ENCODE measurements at places on chromosomes 5 and 9.

DNA sequence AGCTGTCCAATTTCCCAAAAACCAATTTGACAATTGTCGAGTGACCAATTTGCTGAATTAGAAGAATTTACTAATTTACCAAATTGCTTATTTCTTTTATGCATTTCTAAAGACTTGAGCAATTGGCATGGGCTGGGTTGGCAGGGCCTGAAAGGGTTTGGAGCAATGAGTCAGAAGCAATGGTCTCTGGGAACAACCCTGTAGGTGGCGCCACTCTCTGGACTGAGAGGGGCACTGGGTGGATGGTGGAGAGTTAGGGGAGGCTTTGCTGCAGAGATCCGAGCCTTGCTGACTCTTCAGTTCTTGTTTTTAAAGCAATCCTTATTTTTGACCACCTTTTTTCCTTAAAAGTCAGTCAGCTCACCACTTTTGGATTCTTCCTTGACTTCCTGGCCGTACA is 71.5 kb upstream of the RPS23 start:
- peak; percentile 23 for DNase-seq

DNA sequence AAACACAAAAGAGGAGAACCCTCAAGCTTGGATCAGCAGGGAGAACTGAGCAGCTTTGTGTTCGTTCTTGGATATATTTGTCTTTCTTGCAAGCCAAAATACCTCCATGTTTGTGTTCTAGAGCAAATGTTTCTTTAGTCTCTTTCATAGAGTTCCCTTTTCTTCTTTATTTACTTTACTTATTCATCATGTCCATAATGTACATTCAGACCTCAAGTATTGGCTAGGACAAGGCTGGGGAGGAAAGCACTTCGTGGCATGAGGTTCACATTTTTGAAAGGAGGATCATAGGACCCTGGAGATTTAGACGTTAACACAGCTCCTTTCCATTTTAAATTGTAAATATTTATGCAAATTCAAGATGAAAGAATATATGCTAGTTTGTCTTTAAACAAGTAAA is 590.2 kb upstream of the MEF2C start:
- no peak for DNase-seq

DNA sequence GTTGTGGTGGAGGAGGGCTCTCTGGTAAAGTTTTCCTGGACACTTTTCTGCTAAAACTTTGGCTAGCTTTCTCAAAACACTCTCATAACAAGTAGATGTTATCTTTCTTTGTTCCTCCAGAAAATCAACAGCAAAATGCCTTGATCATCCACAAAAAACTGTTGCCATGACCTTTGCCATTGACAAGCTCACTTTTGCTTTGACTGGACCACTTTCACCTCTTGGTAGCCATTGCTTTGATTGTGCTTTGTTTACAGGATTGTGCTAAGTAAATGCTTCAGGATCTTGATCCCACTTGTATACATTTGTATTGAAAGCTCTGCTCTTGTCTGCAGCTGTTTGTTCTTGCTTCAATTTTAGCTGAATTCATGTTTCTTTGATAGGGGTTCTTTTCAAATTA is 143.9 kb upstream of the NR3C1 start:
- DNase-seq, result no peak

GRCh38 chr9:17090041-17090440 is 44.8 kb upstream of the CNTLN start:
- DNase-seq, result no peak

GRCh38 chr5:39459907-39460306 is 35.1 kb upstream of the DAB2 start:
- DNase-seq, result no peak

GRCh38 chr9:4299005-4299795 is 668 bp downstream of the GLIS3 start:
- DNase-seq, result no peak

GRCh38 chr5:178304016-178304415 is 71.4 kb upstream of the PHYKPL start:
- no peak for DNase-seq

DNA sequence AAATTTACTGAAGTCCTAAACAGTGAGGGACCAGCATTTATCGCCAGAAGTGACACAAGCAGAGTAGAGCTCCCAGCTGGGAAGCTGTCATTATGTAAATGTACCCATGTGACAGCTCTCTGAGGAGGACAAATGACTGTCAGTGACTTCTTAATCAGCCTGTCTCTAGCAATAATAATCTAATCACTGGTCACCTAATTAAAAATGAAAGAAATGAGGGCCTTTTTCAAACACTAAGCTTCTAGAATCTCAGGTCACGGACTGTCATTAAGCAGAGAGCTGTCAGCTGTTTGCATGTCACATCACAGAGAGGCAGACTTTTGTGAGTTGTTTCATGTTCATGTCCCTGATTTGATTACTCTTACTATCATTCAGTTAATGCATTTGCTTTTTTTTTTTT is 77.9 kb upstream of the FBXL17 start:
- no peak for DNase-seq

GRCh38 chr5:92907938-92908606 is 672.9 kb downstream of the NR2F1-AS1 start:
- DNase-seq, result no peak

GRCh38 chr5:29240379-29240778 is 1953.1 kb upstream of the CDH6 start:
- no peak for DNase-seq

DNA sequence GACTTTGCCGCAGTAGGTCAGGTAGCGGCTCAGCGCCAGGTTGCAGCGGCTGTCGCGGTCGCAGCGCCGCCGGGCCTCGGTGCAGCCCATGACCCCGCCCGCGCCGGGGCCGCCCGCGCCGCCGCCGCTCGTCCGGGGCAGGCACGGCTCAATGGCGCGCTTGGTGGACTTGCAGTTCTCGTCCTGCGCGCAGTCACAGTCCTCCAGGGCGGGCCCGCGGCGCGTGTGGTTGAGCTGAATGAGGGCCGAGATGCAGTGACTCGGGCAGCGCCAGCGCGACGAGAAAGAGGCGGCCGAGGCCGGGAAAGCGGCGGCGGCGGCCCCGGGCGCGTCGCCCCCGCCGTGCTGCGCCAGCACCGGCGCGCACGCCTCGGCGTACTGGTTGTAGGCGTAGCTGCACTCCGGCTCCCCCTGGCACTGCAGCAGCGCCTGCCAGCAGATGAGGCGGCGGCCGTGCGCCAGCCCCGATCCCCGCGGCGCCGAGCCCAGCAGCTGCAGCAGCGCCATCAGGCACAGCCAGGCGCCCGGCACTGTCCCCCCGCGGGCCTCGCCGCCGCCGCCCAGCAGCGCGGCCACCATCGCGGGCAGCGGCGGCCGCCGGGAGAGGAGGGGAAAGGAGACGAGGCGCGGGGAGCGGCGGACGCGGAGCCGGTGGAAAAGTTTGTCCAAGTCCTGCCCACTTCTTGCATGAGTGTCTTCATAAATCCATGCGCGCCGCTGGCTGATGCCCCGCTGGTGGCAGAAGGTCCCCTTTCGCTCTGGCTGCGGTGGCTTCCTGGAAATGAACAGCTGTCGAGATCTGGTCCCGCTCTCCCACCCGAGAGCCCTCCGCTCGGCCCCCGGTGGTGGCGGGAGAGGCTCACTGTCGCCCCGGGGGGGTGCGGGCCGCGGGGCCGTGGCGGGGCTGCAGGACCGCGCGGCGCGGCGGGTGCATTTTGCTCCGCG is 833 bp downstream of the GAS1 start:
- peak; percentile 51 for DNase-seq

DNA sequence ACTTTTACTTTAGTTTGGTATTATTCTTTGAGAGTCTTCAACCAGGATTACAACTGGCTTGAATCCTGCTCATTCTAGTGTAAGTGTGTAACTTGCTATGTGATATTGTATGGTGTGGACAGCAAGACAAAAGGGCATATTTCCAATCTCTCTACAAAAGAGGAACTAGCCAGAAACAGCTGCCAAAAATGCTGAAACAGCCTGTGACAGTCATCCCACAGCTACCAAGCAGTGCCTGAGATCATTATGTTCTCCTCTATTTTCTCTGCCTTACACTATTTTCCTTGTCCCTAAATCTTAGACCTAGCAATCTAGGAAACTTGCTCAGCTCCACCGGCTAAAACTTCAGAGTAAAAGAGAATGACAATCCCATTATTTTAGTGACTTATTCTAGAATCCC is 42.8 kb downstream of the WDR41 start:
- DNase-seq, result no peak

DNA sequence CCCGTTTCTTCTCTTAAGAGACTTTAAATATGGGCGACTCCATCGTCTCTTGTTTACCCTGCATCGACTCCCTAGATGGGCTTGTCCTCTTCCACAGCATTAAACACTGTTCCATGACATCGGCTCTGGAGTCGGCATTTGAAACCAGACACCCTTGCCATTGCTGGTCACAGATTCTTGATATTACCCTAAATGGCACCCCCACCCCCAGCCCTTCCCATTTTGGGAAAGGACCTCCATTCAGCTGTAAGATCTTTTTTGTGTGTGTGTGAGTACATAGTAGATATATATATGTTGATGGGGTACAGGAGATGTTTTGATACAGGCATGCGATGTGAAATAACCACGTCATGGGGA is 51.1 kb upstream of the SH3PXD2B start:
- no peak for DNase-seq

DNA sequence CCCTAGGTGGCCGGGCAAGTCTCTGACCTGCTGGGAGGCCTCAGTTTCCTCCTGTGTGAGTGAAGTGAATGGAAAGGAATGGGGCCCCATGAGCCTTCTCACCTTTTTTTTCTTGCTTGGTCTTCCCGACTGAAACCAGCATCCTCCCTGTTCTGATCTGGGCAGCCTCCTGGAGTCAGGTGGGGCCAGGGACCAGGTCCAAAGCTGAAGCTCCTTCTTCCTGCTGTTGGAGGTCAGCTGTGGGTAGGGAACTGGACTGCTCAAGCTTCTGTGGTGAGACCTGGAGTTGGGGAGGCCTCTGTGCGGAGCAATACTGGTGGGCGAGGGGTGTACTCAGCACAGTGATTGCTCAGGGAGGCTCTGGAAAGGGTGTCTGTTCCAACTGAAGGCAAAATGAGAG is 99.7 kb downstream of the PCSK1 start:
- no peak for DNase-seq

DNA sequence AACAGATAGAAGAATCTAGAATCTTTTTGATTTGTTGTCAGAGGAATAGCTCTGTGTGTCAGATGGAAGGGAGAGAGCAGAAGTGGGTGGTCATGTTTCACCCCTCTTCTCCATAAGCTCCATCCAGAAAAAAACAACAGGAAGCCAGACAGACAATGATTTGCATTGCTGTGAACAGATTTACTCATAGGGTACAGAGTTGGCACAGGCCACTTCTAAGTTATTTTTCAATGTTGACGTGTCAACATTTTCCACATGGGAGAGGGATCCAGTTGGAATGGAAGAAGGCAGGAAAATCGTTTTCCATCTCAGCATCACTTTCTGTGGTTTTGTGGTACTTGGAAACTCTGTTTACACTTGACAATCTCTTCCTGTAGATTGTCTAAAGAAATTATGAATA is 86.7 kb downstream of the INSYN2B start:
- no peak for DNase-seq

DNA sequence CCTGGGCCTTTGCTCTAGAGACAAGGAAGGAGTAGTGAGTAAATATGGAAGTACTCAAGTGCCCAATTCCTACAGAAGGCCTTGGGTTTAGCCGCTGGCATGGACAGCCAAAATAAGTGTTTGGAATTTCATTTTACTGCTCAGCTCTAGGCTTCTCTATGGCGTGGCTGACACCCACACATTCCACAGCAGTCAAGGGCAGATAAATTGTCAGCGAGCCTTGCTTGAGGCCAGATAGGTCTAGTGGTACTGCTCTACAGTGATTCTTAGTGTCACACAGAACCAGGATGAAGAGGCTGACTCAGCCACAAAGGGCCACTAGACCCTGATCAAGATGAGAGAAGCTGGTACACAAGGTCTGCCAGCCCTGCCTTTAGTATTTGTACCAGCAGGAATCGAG is 111.0 kb upstream of the NFIB start:
- DNase-seq, result no peak

DNA sequence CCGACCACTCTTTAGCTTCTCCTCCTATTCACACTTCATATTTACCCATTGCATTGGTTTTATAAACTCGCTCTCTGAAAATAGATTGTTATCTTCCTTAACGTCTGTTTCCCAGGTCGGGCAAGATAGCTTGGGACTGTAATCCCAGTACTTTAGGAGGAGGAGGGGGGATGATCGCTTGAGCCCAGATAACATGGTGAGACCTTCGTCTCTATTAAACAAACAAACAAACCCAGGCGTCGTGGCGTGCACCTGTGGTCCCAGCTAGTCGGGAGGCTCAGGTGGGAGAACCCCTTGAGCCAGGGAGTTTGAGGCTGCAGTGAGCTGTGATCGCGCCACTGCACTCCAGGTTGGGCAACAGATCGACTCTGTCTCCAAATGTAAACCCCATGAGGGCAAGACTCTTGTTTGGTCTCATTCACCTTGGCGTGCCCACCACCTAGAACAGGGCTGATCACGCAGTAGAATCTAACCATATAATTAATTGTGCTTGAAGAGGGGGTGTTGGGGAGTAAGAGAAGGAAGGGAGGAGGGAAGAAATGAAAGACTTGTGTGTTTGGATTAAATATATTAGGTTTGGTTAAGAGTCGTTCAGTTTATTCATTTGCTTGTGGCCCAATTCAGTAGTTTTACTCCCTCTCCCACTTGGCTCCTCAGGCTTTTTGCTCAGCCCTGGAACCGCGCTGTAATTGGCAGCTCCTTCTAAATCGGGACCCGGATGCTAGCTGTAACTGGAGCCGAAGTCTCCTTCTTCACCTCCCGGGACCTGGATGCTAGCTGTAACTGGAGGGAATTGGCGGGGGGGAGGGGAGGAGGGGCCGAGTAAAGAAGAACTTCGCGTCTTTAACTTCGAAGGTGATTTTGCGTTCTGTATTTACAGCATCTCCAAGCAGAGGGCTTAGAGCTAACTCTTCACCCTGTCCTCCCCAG is 24.9 kb downstream of the CDKN2A start:
- DNase-seq, result no peak

GRCh38 chr5:137061382-137061781 is 437.7 kb downstream of the SPOCK1 start:
- DNase-seq, result no peak

GRCh38 chr9:109289186-109289585 is 31.7 kb downstream of the EPB41L4B start:
- DNase-seq, result no peak

DNA sequence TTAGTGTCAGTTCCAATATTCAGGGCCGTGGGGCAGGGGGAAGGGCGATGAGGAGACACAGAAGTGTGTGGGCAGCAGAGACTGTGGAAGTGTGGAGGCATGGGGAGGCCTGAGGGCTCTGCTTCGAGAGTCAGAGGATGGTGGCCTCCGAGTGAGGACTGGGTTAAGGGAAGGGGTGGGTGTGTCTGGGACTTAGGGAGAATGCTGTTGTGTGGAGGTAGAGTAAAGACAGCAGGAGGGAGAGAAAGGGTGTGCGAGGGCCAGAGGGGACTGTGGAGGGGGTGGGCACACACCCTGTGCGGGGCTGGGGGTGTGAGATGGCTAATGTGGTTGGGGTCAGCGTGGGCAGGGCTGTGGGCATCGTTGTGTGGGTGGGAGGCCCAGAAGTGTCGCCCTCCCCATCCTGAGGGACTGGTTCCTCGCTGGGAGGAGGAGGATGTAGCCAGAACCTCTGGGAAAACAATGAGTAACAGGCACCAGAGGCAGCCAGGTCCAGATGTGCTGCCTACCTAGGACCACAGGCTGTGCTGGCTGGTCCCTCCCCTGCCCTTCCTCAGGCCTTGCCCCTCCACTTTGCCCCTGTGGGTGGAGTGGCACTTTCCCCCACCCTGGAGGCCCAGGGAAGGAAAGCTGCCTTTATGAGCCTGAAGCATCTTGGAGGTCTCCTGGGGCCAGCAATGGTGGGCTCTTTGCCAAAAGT is 4.2 kb downstream of the USP20 start:
- no peak for DNase-seq

Measured in activated naive CD4-positive, alpha-beta T cell (primary cell).